Hematopoietic multipotent progenitor cell treated with erythropoietin and hydrocortisone succinate and interleukin-3 and kit ligand, for 8 days (in vitro differentiated cells): ENCODE measurements at places on chromosomes 13 and 19.

GRCh38 chr19:56839652-56840450, 675 bp downstream of the PEG3 start:
- DNase-seq, result peak; percentile 55

GRCh38 chr13:110228936-110229904, 77.7 kb downstream of the COL4A1 start:
- DNase-seq, result no peak

DNA sequence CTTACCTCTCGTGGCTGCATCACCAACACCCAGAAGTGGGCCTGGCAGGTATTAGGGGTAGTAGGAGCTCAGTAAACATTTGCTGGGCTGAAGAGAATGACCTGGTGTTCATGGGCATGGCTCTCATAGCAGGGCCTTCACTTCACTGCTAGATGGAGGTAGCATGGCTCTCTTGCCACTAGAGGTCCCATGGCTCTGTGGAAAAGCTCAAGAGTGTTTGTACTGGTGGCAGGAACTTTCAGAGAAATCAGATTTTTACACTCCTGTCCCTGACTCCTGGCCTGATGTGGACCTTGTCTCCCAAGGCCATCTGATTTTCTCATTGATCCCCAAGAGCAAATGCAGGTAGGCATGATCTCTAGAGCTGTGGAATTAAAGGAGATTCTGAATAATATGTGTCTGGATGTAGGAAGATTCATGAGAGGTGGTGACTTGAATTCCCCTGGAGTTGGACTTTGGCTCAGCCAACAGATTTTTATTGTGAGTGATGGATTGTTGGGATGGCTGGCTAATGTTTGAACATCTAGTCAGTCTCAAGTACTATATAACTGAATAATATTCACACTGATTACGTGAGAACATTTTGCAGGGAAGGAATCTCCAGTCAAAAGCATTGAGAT, 5.7 kb downstream of the ZNF574 start:
- DNase-seq, result peak; percentile 46

- no peak for DNase-seq
Observed at GRCh38 chr13:77042566-77043177, 15.7 kb upstream of the FBXL3 start.

DNA sequence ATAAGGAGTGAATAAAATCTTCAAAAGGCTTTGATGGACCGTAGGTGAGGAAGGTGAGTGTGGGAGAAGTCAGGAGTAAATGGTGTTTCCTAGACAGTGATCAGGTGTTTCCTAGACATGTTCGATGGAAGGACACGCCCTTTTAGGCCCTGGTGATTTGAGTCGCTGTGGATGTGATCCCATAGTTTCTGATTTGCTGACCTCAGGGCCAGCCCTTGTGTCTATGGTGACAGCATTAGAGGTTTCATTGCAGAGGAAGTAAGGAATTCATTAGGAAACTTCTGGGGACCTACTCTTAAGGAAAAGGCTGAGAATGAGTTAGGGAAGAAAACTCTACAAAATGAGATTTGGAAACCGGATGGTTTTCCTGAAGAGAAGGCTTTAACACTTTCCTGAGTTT, 31.5 kb upstream of the RNF113B start:
- DNase-seq, result no peak

- no peak for DNase-seq
Observed at GRCh38 chr19:46475986-46476385, 4.6 kb upstream of the PNMA8A start.

DNA sequence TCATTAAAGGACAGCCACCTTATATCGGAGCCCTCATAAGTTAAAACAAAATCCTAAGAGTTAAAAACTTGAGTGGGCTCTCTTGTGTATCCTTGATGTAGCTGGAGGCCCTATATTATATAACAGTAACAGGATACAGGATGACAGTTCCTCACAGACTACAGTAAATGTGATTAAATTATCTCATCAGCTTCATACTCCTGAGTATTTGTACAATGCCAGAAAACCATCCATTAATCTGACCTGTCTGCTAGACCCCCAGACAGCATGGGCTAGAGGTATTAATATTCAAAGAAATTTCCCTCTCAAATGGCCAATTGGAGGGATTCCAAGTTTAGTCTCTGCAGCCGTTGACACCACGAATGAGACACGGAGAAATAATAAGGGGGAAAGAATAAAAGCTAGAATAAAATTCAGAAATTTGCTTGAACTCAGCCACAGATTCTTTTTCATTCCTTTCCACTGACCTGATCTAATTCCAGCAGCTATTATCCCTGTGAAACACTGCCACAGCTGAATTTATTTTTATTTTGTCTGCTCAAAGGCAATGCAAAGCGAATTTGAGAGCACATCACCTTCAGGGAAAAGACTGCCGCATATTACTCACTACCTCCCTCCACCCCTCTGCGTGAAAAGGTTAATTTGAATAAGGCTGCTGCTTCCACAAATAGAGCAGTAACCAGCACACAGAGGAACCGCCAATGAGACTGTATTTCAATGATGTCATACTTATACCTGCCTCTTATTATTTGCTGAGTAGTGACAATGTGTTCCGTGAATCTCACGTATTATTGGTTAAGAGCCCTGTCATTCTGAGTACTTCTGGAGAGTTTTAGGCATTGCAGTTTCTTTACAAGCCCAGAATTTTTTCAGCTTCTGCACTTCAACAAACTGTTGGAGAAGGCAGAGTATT, 155.9 kb upstream of the KLF12 start:
- DNase-seq, result peak; percentile 22

GRCh38 chr13:64704121-64704649, 2526.0 kb downstream of the PCDH9 start:
- no peak for DNase-seq

DNA sequence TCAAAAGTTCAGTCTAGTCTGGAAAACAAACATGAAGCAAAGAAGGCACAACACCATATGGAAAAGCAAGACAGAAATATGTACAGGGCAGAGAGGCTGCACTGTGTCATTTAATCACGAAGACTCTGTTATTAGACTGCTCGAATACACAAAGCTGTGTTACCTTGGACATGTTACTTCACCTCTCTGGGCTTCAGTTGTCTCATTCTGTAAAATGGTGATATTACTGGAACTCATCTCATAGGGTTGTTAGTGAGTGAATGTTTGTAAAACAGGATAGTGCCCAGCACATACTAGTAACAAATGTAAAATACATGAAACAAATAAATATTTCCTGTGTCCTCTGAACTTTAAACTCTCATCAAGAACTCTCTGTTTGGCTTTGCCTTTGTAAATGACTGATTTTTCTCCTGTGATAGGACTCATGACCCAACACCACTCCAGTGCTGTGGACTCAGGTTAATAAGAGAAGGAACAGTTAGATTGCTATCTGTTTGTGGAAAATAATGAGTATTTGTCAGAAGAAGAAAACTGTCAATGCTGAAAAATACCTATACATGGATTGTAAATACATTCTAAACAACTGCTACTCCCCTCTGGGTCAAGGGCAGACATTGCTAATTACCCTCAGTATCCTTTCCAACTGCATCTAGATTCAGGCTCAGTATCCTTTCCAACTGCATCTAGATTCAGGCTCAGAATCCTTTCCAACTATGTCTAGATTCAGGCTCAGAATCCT, 62.3 kb downstream of the ZIC5 start:
- DNase-seq, result no peak

GRCh38 chr13:93926425-93926824, 553.1 kb downstream of the DCT start:
- no peak for DNase-seq

DNA sequence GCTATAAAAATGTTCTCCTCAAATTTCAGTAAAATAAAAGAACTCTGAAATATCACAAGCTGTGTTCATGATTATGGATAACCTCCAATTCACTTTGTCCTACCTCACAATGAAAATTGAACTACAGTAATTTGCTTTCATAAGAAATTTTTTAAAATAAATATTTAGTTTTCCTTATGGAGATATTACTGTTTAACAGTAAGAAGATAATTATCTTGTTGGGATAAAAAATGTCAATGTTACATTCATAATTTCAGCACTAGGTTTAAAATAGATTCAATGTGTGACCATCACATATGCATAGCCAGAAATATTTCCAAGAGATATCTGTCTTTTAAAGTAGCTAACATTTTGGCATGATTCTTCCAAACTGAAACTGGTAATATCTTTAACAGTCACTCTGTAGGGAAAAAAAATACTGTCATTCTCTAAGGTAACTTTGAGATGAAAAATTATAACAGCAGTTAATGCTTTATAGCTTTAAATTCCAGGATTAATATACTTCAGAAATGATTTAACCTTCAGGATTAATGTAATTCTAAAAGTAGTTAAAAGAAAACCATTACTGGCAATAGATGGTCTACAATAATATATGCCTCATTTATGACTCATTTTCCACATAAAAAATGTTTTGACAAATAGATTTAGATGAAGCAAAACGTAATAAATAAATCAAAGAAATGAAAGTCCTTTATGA, 91.3 kb downstream of the SPRY2 start:
- no peak for DNase-seq

GRCh38 chr19:3456925-3457527, 23.3 kb downstream of the SMIM24 start:
- no peak for DNase-seq

DNA sequence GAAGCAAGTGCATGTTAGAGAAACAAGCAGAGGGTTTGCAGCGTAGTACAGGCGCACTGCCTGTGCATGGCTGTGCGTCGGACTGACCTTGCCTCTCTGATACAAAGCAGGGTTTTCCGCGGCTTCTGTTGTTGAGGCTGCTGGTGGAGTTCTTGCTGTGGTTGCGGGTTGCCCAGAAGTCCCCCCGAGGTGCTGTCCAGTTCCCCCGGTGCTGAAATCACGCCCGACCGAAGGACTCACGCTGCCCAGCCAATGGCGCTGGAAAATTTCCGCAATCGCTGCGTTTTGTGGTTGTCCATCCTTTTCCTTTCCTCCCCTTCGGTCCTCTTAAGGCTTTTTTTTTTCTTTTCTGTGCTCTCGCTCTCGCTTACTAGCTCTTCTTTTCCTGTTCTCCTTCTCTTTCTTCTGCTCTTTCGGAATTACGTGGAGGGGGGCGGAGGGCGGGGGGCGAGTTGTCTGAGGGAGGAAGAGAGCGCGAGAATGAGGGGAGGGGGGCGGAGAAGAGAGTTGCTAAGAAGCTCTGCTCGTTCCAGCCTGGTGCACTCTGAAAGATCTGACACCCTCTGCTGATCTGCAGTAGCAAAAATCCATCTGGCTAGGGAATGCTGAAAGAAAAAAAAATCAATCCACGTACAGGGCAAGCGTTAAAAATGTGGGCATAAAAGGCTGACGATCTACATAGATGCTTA, at the start of gene SLITRK1:
SLITRK1 (minus strand) TSS at position 558 of the 689 bp plus-strand sequence. CDS start 967 bp downstream, outside the sequence.
- DNase-seq, result peak; percentile 33

DNA sequence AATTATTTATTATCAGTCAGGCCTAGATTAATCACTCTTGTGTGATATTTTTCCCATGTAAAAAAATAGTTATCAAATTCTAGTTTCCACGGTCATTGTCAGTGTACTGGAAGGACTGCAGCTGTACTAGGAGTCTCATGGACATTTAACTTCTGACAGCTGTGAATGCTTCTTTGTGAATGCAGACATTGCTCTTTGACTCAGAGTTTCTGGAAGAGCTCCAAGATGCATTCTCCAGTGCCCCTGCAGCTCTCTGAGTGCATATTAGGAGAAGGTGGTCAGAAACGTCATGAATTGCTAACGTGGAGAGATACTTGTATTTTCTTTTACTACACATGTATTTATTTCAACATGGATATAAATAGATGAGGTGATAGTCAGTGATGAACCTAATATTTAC, 9.7 kb upstream of the SLITRK5 start:
- DNase-seq, result no peak

DNA sequence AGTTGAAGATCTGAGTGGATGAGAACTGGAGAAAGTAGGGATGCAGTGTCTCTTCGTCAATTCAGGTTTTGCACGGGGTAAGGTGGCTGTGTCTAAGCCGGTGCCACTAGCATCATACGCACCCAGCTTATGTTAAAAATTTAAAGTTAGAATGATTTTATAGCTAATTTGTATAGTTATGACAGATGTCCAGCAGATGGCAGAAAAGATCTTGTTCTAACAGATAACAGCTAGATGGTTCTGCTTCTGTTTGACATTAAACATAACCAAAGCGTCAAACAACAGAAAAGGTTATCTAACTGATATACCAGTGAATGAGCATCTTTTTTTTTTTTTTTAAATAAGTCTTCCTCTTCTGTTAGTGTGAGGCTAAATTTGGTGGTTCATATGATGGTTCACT, 18.8 kb upstream of the EDDM13 start:
- DNase-seq, result peak; percentile 86

GRCh38 chr19:11435833-11436313, 438 bp downstream of the PRKCSH start:
- DNase-seq, result peak; percentile 58

DNA sequence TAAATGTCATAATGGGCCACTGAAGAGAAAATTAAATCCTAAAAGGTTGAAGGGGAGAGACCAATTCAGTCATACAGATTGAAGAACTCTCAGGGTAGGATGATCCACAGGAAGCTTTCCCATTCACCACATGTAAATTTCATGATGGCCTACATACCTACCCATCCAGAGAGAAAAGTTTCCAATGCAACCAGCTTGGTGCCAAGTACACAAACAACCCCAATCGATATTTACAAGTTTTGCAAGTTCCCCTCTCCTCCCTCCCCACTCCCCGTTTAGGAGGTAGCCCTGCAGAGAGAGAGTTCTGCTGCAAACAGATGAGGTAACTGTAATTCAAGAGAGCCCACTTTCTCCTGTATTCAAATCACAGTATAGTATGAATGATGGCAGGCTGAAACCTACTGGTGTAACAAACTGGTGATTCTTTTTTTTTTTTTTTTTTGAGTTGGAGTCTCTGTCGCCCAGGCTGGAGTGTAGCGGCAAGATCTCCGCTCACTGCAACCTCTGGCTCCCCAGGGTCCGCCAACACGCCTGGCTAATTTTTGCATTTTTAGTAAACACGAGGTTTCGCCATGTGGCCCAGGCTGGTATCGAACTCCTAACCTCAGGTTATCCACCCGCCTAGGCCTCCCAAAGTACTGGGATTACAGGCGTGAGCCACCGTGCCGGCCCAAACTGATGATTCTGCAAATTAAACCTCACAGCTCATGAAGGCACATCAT, 14.4 kb downstream of the FOXO1 start:
- DNase-seq, result no peak

- no peak for DNase-seq
Observed at GRCh38 chr19:1313695-1314613, 28.3 kb downstream of the EFNA2 start.

DNA sequence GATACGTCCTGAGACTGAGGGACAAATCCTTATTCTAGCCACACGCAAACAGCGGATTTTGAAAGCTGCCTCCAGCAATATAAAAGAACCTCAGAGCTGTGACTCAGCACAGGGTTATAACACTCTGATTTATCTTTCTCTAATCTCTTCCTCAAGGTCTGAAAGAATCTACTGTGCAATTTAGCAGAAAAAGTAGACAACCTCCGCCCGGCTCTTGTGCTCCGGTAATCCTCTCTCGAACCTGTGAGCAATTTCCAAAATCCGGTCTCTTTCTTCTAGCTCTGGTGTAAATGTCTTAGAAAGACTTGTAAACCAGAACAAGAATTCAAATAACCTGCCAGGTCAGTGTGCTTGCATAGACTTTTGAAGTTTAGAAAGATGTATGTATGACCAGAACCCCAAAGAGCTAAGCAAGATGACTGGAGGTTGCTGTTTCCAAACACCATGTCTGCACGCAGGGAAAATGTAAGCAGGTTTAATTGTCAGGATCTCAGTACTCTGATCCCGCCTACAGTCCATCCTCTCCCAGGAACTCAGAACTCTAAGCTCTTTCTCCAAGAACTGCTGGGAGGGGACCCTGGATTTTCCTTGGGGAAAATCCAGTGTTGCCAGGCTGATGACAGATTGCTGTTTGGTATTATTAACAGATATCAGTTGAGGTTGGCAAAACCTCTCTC, 338.1 kb downstream of the RFC3 start:
- DNase-seq, result no peak
